ENCODE measurements at places on chromosomes 1 and 21. TPM values are rescaled to one million over a fixed set of nuclear protein-coding genes. Genes with fewer than 3 reads are reported as not detected.

COL16A1 gene
- 83.2 TPM for total RNA-seq

APOBEC4 gene
- total RNA-seq, result 5.3 TPM

SAMD11 gene
- total RNA-seq, result 7.8 TPM

RIMS3 gene
- 5.5 TPM for total RNA-seq

ZNF436 gene
- 8.9 TPM for total RNA-seq

SUSD4 gene
- 17.0 TPM for total RNA-seq

ATP5PF gene
- total RNA-seq, result 72.8 TPM

IFI44L gene
- 8.4 TPM for total RNA-seq

GRCh38 chr21:31331231-31331630 lies 12.8 kb downstream of the TIAM1 start:
- no peak for DNase-seq

GRCh38 chr1:203290261-203291089 lies 14.8 kb upstream of the BTG2 start:
- peak; percentile 91 for DNase-seq

- no peak for DNase-seq
Measured at GRCh38 chr1:205355075-205355453, 1.7 kb downstream of the KLHDC8A start.

DNA sequence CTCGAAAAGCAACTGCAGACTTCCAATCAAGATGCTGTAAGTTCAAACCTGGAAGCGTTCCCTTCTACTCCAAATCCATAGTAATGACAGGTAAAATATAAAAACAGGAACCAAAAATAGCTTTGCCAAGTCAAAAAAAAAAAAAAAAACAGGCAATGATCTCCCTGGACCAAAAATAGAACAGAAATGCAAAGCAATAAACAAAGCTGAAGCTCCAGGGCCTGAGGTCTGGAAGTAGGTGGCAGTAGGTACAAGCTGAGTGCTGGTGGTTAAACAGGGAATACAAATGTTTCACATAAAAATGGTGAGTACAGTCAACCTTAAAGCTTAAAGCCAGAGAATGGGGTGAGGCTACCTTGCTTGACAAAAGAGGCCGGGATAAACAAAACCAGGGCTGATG lies 610.8 kb downstream of the SMYD3 start:
- no peak for DNase-seq

DNA sequence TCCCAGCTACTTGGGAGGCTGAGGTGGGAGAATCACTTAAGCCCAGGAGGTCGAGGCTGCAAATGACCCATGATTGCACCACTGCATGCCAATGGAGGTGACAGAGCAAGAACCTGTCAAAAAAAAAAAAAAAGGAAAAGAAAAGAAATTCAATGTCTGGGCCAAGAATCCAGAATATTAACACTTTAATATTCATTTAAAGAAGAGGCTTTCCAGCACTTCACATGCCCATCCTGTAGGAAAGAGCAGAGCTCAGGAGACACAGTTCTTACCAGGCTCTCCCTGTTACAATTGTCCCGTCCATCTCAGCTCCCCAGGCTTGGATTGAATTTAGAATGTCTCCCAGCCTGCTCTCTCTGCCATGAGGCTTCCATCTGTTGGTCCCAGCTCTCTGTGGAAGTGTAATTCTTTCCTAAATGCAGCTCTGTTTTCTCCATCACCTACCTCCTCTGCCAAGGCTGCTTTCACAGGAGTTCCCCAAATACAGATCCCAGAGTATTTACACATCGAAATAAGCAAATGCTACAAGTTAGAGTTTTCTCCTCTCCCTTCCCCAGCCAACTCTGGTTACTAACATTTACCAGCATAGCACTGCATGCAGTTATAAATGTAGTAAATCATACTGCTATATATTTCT lies 116.6 kb upstream of the CDC42BPA start:
- DNase-seq, result no peak

DNA sequence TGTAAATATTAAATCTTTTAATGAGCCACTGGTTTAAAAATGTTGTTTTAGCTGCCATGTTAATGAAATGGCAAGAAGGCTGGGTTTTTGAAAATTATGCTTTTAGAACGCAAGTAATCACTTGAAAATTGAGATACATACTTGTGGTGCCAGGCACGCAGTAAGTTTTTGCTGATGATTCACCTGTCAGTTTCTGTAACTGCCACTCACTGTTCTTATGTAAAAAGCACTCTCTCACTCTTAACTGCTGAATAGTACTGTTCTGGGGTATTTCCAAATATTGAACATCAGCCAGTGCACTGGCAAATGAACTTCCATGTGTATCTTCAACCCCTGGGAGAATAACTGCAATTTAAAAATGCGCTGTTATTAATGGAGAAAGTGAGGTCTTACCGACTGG lies 17.9 kb downstream of the LGALS8 start:
- DNase-seq, result no peak

DNA sequence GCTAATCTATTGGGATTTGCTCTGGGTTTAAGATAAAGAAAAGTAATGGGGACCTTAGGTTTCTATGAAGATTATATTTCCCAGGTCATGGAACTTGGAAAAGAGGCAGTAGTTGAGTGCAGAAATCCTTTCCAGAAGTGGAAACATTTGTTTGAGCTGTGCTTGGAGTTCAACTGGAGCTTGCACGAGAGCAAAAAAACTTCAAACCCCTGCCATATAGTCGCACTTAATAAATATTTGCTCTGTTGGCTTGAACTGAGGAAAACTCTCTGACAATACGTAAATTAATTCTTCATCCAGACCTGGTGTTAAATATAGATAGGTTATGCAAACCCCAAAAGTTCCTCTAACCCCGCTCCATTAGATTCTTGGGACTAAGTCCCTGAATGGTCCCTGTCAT lies 52.8 kb upstream of the COL24A1 start:
- DNase-seq, result peak; percentile 72

GRCh38 chr1:2204415-2205190 lies 10.0 kb upstream of the FAAP20 start:
- DNase-seq, result no peak

DNA sequence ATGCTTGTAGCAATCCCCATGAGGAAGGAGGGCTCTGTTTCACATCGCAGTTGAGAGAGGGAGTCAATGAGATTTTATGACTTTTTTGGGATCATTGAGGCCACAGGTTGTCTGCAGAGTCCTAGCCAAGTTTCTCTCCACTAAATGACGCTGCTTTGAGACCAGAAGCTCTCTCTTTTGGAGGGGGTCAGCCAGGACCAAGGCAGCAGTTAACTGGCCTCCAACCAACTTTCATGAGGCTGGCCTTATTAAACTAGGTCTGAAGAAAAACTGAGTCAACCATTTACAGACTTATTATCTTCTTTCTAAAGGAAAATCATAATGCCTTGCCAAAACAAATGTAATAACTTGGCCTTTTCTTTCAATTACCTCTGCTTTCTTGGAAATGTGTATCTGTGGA lies 8.6 kb downstream of the WLS start:
- DNase-seq, result no peak

DNA sequence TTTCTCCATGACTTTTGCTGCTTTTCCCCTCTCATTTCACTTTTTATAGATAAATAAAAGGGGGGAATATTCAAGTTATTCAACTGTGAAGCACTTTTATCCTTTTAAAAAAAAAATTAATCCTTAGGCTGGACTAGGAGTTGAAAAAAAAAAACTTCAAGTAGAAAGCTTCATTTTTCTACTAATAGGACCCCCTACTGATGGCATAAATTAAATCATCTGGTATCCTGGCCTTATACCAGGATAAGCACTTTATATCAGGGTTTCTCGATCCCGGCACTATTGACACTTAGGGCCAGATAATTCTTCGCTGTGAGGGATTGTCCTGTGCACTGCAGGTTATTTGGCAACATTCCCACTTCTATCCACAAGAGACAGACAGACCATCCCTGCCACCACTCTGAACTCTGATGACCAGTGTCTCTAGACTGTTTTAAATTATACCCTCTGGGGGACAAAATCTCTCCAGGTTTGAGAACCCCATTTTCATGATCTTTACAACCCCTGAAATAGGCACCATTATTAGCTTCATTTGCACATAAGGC lies 17.6 kb downstream of the USP33 start:
- DNase-seq, result no peak

DNA sequence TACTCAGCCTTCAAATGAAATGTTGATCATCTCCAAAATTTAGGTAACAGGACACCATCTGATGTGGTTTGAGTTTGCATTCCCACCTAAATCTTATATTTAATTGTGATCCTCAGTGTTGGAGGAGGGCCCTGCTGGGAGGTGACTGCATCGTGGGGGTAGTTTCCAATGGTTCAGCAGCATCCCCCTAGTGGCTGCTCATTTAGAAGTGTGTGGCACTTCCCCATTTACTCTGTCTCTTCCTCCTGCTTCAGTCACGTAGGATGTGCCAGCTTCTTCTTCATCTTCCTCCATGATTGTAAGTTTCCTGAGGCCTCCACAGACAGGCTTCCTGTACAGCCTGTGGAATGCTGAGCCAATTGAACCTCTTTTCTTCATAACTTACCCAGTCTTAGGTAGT lies 731.2 kb downstream of the USP25 start:
- DNase-seq, result no peak

DNA sequence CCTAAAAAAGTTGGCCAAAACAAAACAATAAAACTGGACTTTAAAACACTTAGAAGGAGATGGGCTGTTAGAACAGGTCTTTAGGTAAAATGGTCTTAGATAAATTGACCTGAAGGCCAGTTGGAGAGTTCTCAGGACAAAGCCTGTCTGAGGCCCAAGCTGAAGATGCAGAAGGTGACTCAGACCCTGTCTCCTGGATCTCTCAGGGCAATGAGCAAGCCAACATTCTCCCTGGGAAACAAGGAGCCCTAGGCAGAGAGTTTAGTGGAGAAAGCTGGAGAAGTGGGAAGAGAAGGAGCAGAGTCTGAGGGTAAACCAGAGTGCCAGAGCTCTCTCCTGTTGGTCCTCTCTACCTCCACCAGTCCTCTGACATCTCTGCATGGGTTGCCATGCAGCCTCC lies 70.1 kb downstream of the FCRL5 start:
- DNase-seq, result no peak

DNA sequence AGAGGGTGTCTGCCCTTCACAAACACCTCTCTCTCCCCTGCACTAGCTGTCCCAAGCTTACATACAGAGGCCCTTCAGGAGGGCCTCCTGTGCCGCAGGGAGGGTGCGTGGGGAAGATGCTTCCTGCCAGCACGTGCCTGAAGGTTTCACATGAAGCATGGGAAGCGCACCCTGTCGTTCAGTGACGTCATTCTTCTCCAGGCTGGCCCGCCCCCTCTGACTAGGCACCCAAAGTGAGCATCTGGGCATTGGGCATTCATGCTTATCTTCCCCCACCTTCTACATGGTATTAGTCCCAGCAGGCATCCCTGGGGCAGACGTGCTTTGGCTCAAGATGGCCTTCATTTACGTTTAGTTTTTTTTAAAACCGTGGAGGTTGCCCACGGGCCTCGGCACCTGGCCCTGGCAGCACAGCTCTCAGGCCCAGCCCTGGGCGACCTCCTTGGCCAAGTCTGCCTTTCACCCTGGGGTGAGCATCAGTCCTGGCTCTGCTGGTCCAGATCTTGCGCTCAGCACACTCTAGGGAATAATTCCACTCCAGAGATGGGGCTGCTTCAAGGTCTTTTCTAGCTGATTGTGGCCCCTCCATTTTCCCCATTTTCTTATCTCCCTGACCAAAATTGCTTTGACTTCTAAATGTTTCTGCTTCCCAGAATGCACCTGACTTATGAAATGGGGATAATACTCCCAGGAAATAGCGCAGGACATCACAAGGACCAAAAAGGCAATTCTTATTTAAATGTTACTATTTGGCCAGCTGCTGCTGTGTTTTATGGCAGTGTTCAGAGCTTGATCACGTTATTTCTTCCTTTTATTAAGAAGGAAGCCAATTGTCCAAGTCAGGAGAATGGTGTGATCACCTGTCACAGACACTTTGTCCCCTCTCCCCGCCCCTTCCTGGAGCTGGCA lies 6.1 kb downstream of the NPPA start:
- no peak for DNase-seq

DNA sequence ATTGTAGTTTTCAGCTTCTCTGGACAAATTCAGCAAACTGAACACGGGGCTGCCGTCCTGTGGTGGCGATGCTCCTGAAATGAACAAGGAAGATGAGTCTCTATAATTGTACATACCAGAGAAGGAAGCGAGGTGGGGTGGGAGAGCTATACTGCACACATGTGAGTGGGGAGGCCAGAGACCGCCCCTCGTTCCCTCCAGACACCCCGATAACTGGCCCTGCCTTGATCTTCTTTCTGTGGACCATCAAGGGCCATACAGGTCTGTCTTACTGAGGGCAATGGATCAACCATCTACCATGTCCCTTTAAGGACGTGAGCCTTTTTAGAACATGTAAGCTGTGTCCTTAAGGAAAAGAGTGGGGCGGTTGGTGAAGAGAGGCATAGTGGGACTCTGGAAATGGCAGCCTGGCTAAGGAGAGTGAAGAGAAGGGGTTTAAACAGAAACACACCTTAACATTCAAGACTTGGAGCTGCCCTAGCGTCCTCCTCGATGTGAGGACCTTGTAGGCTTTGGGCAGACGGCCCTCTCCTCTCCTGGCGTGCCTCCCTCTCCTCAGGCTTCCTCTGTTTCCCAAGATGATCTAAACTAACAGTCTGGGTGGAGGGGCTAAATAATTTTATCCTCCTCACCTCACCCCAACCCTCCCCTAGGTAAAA lies 5.8 kb downstream of the PLEKHO1 start:
- no peak for DNase-seq

DNA sequence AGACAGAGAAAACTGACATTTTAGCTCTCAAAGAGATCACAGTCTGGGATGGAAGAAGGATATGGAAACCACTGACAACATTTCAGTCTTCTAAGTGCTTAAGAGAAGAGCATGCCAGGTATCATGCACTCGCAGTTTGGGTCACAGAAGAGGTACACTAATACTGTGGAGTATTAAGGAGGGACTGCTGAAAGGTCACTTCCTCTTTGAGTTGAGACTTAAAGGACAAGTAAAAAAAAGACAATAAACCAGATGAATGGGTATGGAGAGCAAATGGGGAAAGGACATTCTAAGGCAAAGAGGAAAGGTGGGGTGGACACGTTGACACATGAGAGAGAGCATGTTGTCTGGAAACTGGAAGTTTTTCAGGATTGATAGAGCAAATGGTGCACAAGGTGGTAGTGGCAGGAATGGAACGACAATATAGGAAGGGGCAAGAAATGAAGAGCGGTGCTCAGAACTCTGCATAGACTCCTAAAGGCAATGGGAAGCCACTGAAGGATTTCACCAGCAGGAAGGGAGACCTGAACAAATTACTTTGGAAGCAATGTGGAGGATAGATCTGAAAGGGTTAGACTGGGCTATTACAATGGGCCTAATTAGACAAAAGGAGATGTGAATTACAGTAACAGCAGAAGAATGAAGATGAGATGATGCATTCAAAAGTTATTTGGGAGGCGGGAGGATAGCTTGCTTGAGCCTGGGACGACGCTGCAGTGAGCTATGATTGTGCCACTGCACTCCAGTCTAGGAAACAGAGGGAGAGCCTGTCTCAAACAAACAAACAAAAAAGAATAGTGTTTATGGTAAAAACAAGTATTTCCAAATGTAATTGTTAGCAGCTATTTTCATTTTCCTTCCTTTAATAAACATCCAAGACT lies 11.1 kb downstream of the DIPK1A start:
- DNase-seq, result no peak

DNA sequence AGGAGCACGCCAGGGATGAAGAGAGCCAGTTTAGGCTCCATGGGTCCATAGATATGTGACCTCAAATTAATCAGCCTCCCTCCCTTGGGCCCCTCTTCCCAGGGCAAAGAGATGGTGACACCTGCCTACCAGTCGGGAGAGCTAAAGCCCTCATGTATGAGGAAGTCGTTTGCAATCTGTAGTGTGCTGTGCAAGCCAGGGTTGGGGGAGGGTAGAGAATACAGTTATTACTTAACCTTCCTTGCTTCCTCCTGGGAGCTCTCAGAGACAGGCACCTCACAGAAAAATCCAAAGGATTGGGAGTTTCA lies 4.0 kb downstream of the PGLYRP4 start:
- DNase-seq, result no peak

- DNase-seq, result no peak
Measured at GRCh38 chr1:180544050-180544449, 14.7 kb upstream of the OVAAL start.

Data from lung (tissue), 17 donors.